ENCODE measurements at places on chromosomes 5 and 9.

DNA sequence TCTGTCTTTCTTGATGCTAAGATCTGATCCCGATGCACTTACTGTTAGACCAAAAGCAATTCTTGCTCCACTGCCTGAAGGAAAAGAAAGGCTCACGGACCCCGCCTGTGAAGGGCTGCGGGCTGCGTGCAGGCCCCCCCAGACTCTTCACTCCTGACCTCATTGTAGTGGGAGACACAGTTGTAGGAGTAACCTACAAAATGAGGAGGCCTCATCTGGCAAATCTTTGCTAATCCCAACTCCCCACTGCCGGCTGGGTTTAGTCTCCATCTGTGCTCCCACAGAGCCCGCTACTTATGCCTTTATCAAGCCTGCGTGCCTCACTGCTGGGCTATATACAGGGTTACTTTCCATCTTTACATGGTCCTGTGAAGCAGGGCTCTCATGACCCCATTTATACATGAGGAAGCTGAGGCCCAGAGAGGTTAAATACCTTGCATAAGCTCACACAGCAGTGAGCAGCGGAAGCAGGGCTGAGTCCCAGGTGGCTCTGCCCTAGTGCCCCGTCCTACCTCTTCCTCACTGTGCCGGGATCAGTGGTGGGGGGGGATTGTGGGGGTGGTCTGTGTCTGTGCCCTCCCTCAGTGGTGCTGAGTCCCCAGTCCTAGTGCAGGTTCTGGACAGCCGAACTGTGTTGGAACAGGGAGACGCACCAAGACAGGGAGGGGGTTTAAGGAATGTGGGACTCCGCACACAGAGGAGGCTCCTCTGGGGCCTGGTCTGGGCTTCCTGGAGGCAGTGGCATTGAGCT, 43.9 kb upstream of the RNF130 start:
- DNase-seq = no peak

- DNase-seq = no peak
Measured at GRCh38 chr9:32348106-32348695, 36.2 kb upstream of the ACO1 start.

GRCh38 chr5:120684213-120684612, 220.1 kb downstream of the PRR16 start:
- no peak for DNase-seq

DNA sequence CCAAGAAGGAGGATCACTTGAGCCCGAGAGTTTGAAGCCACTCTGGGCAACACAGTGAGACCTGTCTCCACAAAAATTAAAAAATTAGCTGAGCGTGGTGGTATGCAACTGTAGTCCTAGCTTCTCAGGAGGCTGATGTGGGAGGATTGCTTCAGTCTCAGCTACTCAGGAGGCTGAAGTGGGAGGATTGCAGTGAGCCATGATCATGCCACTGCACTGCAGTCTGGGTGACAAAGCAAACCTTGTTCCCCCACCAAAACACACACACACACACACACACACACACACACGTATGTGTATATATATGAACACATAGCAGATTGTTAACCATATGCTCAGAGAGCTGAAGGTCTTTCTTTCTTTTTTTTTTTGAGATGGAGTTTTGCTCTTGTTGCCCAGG, 157.5 kb upstream of the MAST4 start:
- no peak for DNase-seq

- no peak for DNase-seq
Measured at GRCh38 chr9:120289098-120289497, 290.9 kb downstream of the CDK5RAP2 start.

- DNase-seq = no peak
Measured at GRCh38 chr9:126695186-126695585, 81.5 kb downstream of the LMX1B start.

DNA sequence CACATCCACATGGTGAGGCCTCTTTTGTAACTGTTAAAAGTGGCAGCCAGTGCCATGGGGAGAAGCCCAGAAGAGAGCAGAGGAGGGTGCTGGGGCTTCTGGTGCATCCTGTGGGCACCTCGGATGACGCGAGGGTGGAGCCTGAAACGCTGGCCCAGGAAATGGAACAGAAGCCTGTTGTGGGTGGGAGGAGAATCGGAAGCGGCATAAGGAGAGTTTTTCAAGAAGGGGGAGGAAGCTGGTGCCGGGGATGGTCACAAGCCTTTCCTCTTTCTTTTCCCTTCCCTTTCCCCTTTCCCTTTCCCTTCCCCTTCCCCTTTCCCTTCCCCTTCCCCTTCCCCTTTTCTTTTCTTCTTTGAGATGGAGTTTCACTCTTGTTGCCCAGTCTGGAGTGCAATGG, 12.9 kb downstream of the ANKRD33B start:
- no peak for DNase-seq

- no peak for DNase-seq
Measured at GRCh38 chr9:96171728-96172127, 130.2 kb downstream of the HSD17B3 start.

- no peak for DNase-seq
Measured at GRCh38 chr9:134896834-134897583, 16.4 kb downstream of the FCN2 start.

DNA sequence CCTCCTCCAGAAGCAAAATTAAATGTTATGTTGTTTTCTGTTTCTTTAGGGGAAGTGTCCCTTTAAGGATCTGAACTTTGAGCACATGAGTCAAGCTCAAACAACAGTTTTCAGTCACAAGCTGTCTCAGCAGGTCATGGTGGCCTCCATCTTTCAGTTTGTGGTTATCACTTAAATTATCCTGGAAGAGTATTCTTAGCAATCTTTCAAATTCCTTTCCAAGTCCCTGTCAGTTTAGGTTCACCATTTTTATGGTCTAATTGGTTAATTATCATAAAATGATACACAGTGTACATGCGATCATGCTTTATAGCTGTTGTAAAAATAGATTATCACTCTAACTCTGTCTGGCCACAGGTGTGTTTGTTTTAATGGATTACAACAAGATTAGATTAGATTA, 43.1 kb upstream of the SELENOP start:
- no peak for DNase-seq

DNA sequence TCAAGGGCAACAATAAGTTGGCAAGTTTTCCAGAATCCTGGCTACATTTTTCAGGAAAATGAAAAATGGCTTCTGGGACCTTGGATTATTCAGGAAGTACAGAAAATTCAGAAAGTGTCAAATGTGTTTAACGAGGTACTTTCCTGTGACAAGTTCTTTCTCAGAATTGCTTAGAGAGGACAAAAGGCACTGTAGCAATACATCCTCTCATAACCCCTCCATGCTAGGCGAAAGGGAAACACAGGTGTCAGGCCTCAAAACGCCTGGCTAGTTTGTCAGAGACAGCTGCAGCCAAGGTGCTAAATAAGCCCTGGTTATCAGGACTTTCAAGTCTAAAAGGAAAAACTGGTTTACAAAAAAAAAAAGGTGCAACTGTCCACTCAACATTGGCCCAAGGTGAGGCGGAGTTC, 115.2 kb downstream of the GNAQ start:
- DNase-seq = no peak

GRCh38 chr9:71509054-71509453, 259.3 kb downstream of the CEMIP2 start:
- no peak for DNase-seq

DNA sequence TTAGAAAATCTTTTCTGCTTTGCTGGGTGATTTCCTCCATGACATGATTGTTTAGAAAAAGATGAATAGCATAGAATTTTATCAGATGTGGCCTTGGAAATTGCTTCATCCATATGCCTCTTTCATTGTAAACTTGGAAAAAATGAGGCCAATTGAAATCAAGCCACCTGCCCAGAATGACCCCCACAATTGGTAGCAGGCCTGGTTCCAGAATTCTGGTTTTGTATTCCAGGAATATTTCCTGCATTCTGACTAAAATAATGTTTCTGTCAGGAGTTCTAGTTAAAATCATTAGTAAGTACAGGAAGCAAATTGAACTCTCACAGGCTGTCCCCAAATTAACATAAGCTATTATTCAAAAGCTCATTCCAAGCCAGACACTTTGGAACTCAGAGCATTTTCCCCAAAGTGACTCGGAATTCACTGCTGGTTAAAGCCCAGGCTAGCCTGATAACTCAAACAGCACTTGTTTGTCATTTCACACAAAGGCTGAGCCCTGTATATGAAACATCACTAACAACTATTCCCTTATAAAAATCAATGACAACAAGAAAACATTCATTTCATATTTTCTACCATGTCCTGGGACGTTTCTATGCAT, 75.1 kb upstream of the ADCY2 start:
- no peak for DNase-seq

DNA sequence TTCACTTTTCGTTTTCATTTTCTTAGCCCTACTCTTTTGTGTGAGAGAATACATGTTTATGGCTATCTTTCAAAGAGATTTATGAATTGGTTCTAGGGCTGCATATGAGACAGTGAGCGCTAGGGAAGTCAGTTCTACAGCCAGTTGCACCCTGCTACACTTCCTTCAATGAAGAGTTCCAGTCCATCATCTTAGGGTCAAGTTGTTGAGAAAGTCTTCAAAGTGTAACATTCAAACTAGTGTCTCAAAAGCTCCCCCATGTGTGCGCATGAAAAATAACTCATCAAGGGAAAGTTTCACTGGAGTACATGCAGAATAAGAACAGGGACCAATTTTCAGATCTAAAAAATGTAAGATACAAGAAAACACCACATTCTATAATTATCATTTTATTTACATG, 317.2 kb downstream of the DEPDC1B start:
- peak; percentile 6 for DNase-seq

GRCh38 chr5:155274484-155274883, 260.9 kb downstream of the KIF4B start:
- no peak for DNase-seq

DNA sequence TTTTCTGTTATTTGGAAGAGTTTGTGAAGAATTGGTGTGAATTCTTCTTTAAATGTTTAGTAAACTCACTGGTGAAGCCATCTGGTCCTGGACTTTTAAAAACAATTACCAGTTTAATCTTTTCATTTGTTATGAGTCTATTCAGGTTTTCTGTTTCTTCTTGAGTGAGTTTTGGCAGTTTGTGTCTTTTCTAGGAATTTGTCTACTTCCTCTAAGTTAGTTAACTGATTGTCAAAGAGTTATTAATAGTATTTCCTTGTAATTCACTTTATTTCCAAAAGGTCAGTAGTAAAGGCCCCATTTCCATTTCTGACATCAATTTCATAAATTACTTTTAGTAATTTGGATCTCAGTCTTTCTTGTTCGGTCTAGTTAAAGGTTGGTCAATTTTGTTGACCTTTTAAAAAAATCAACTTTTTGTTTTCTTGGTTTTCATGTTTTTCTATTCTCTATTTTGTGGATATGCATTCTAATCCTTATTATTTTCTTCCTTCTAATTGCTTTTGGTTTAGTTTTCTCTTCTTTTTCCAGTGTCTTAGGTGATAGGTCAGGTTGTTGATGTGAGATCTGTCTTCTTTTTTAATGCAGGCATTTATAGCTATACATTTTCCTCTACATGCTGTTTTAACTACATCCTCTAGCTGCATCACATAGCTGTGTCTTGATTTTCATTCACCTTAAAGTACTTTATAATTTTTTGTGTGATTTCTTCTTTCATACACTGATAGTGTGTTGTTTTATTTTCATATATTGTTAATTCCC, 7.3 kb upstream of the SMIM3 start:
- no peak for DNase-seq

- DNase-seq = no peak
Measured at GRCh38 chr5:68803881-68804319, 289.9 kb upstream of the SLC30A5 start.

- DNase-seq = no peak
Measured at GRCh38 chr9:32969270-32969669, 32.2 kb downstream of the APTX start.

DNA sequence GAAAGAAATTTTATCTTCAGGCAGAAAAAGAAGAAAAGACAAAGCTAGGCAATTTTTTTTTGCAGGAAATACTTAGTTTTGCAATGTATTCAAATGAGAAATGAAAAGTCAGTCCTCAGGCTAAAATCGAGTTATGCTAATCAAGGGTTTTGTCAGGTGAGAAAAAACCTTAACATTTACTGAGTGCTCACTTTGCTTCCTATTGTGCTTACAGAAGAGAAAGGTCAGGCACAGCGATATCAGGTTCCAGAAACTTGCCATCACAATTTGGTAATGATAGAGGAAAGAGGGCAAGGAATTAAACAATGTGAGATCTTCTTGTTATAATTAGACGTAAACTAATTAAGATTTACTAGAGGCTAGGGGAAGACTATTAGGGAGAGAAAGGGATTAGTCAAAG, 431.7 kb upstream of the CTNND2 start:
- no peak for DNase-seq

DNA sequence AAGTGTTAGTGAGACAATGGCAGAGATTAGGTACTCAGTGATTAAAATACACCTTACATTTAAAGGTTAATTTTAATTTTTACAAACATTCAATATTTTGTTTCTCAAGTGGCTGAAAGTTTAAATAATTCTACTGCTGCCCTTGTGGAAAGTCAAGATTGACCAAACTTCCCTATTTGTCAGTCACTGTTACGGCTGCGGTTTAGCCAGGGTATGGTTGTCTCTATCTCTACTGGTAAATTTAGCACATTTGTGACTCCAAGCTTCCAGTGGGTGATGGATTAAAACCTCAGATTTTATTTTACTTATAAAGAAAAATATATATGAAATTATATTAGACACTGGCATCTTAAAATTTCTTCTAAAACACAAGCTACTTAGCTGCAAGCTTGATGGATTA, 368.4 kb downstream of the CDH18 start:
- no peak for DNase-seq

DNA sequence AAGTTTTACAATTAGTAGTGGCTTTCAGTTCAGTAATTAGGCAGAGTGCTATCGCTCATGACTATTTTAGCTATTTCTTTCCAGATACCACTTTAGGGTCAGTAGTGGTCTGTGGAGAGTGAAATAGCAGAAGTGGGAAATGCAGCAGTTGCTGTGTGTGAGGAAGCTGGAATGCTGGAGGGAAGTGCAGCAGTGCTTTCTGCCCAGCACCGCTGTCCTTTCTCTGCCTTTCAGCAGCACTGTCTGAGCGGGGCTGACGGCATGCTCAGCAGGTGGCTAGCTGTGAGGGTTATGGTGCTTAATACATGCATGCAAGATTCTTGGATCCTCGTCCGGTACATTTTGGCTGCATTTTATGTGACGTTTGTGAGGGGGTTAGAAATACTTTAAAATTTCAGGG, 213.9 kb downstream of the PBX3 start:
- DNase-seq = no peak

DNA sequence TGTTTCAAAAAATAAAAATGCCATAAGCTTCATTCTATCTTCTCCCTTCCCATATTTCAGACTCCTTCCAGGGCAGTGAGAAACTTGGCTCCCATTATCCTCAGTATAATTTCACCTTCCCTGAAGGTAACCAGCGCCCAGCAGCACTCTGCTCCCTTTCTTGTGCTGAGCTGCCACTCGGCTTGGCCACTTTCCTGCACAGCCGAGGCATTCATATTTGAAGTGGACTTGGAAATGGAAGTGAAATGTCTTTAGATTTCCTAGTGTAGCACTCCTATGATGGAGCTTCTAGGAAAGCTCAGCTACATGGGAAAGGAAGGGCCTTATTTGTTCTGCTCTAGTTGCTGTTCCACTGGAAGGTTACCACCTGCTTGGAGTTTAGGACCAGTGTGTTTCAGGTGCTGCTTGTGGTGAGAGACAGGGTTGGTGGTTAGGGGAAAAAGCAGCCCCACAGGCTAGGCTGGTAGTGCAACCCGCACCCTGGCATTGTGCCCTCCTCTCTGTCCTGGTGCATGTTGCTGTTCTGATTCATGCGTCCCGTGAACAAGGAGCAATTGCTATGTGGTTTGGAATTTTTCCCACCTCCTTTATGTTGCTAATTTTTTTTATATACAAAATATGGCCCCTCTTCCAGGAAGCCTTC, 53.8 kb downstream of the RAD23B start:
- DNase-seq = no peak

GRCh38 chr9:113572076-113572861, 108.7 kb downstream of the RGS3 start:
- no peak for DNase-seq

GRCh38 chr9:70579686-70580085, 165.2 kb upstream of the KLF9 start:
- no peak for DNase-seq
